ENCODE measurements at places on chromosomes 4 and X.

- no peak for DNase-seq
Measured at GRCh38 chr4:137226221-137226620, 306.1 kb downstream of the PCDH18 start.

DNA sequence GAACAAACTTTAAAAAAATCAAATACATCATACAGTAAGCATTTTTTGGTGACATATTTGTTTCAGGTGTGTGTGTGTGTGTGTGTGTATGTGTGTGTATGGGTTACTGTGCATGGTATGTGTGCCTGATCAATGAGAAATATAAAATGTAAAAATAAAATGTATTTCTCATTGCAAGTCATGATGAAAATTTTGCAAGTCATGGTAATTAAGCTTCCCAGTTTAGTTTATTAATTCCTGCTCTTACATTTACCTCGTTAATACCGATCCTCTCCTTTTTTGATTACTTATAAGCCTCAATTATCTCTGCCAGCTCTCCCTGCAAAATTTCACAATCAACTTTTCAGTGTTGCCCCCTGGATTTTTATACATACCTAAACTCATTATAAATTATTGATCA, 114.6 kb upstream of the ADGRL3 start:
- no peak for DNase-seq

DNA sequence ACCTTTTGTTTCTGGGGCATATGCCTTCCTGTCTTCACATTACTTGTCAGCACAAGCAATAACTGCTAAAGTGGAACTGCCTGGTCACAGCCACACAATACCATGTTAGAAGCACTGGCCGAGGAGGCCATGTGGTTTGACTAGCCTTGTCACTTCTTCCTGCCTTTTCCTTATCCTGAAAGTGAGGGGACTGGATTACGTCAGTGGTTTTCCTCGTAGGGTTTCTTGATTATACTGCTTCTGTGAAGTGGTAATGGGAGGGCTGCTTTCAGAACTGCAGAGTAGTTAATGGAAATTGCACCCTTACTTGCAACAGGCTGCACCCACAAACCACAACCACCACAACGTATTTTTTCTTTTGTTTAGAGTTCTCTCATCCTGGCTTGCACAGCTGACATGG, 26.6 kb downstream of the ZRSR2 start:
- no peak for DNase-seq

GRCh38 chr4:104879367-104879766, 267.3 kb upstream of the TET2 start:
- DNase-seq, result no peak

DNA sequence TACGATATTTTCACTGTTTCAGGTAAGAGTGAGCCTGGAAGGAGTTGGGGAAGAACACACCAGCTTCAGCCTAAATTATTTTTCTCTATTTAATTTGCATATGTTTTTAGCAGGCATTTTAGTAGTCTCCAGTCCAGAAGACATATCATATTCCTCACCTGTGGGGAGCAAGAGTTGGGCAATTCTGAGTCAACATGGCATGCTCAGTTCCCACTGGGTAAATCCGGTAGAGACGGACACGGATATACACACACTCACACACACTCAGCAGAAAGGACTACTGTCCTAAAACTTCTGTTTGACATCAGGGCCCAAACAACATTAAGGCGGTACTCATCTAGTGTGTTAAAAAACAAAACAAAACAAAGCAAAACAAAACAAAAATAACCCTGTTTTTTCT, 4.9 kb upstream of the BEX4 start:
- no peak for DNase-seq

DNA sequence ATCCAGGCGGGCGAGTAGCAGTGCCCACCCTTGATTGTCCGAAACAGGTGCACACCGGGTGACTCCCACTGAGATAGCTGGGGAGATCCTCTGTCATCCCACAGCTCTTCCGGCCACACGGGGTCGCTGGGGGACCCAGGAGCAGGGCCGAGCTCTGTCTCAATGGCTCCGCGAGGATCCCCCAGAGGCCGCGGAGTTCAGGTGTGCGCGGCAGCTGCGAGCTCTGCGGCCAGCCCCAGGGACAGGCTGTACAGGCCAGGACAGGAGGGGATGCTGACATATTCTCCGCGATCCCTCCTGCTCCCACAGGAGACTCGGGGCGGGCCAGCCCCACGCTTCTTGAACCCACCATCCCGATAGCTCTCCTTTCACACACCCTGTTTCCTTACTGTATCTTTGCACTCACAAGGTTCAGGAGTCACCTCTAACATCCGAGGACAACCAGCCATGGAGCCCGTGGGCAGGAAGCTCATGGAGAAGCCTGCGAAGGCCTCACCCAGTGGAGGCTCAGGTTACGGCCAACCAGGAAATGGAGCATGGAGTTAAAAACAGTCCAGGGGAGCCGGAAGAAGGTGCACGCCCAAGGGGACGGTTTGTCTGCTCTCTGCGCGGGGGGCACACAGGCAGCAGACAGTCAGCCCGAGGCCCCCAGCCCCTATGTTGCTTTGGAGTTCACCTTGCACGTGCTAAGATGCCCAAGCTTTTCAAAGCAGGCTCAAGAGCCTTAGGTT, 77.9 kb upstream of the AMELX start:
- no peak for DNase-seq

GRCh38 chr4:1964443-1964842, 44.3 kb downstream of the NELFA start:
- no peak for DNase-seq

GRCh38 chrX:46703980-46704379, 54.9 kb downstream of the SLC9A7 start:
- DNase-seq, result no peak

GRCh38 chr4:159142241-159142640, 39.4 kb downstream of the RAPGEF2 start:
- DNase-seq, result no peak

- no peak for DNase-seq
Measured at GRCh38 chr4:147594107-147594506, 23.1 kb upstream of the TMEM184C start.

- no peak for DNase-seq
Measured at GRCh38 chrX:102672856-102673255, 21.6 kb downstream of the GPRASP1 start.

GRCh38 chrX:45769761-45770582, 569.3 kb upstream of the DIPK2B start:
- DNase-seq, result peak; percentile 55

GRCh38 chr4:4775493-4776004, 83.9 kb upstream of the MSX1 start:
- no peak for DNase-seq

DNA sequence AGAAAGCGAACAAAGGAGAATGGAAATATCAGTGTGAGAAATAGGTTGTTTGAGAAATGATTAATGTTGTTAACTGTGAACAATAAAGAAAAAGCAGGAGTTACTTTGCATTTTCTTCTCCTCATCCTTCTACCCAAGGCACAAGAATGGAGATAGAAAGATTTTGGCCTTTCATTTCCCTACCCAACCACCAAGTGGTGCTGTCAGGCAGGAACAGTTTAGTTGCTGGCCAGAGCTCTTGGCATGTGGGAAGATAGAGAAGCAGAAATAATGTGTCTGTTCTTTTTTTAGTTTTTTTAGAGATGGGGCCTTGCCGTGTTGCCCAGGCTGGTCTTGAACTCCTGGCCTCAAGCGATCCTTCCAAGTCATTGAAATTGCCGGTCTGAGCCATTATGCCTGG, 12.8 kb downstream of the HOPX start:
- DNase-seq, result no peak

DNA sequence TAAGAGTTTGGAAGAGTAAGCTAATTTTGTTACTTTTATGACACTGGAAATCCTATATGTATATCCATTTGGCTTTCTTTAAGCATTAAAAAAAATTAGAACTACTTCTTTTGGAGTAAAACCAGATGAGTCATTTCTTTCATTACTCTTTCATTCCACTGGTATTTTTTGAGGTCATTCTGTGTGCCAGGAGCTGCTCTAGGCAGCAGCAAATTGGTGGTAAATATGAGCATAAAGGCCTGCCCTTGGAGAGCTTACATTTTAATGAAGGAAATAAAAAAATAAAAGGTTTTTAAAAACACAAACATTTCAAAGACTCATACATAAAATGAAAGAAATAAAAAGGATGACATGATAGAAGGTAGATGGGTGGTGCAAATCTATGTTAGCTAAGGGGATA, 37.4 kb downstream of the MID1 start:
- no peak for DNase-seq

DNA sequence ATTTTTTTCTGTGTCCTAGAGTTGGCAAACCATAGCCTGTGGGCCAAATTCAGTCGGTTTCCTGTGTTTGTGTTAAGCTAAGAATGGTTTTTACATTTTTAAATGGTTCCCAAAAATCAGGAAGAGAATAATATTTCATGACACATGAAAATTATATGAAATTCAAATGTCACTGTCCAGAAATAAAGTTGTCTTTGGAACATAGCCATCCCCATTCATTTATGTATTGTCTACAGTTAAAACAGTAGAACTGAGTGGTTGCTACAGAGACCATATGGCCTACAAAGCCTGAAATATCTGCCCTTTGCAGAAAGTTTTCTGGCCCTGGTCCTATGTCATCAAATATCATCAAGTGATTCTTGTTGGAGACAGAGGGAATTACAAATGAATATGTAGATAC, 15.5 kb downstream of the FRMPD4 start:
- DNase-seq, result no peak

DNA sequence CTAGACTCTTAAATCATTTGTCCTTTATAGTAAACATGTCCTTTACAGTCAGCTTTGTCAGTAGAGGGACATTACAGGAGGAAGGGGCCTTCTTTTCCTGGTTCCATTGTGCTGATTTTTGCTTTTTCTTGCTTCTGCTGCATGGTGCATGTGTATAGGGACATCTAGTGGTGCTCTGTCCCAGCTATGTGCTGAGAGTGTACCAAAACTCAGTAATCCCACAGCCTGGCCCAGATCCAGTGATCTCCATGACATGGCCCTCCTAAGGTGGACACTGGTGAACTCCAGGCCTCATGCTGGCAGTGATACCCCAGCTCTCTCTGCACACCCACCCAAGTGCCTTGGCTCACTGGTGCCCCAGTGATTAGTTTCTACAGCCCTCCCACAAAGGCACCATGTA, 45.2 kb downstream of the MAGEB17 start:
- DNase-seq, result no peak

DNA sequence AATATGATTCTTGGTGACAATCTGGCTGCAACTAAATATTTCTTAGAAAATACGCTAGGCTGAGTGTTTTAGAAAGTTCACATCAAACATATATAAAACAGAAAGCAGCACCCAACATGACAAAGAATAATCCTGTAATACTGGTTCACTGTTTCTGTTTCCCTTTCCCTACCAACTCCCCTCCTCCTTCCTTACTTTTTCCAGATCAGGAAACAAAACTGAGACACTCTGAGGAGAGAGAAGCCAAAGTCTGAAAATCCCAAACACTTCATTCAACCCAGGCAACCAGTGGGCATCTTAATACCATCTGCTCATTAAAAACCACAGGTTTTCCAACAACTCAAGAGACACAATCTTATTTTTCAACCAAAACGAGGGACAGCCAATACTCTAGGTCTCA, 160.4 kb upstream of the MAP3K15 start:
- DNase-seq, result no peak

- DNase-seq, result no peak
Measured at GRCh38 chr4:175559526-175559925, 252.5 kb downstream of the GPM6A start.

GRCh38 chr4:152805071-152805650, 25.4 kb downstream of the ARFIP1 start:
- no peak for DNase-seq

GRCh38 chrX:54415534-54416350, 24.5 kb upstream of the TSR2 start:
- DNase-seq, result no peak

- peak; percentile 55 for DNase-seq
Measured at GRCh38 chr4:34850968-34851367, 1393.3 kb downstream of the ARAP2 start.

DNA sequence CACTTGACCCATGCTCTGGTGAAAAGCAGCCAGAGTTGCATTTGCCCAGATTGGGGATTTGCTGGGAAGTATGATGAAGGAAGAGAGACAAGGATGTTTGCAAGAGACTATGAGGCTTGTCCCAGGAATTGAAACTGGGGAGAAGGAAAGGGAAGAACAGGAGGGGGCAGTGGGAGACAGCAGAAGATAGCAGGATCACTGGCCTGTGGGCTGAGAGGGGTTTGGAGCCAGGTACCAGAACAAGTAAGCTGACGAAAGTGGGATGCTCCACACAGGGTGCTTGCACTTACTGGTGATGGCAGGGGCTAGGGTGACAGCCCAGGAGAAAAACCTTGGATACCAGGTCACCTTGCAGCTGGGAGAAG, 3.4 kb upstream of the LETM1 start:
- DNase-seq, result no peak

- DNase-seq, result no peak
Measured at GRCh38 chr4:113524096-113524495, 237.4 kb downstream of the CAMK2D start.

GRCh38 chr4:75195111-75195510, 262.2 kb downstream of the PARM1 start:
- DNase-seq, result no peak

DNA sequence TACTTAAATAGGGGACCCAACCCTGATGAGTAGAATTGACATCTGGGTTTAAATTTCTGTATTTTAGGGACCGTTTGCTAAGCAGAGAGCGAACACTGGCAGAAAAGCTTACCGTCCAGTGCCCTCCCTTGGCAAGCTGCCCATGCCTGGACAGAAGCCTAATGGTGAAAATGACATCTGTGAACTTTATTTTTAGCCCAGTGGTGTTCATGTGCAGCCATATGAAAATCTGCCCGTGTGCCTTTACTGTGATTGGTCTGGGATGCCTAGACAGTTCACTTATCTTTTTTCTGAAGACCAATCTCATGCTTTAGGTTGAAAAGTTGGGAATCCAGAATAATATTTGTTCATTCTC, 1.1 kb downstream of the STBD1 start:
- DNase-seq, result no peak

- DNase-seq, result no peak
Measured at GRCh38 chr4:56267558-56267957, 119.7 kb downstream of the AASDH start.

Measured in HS-27A (cell line).